ENCODE measurements at places on chromosomes 7 and 10. TPM values are rescaled to one million over a fixed set of nuclear protein-coding genes. Genes with fewer than 3 reads are reported as not detected.

- no peak for DNase-seq
Measured at GRCh38 chr7:4115941-4116610, 566.0 kb upstream of the FOXK1 start.

ITIH5 gene
- total RNA-seq = not detected

- no peak for DNase-seq
Measured at GRCh38 chr7:1681581-1681980, 11.5 kb downstream of the ELFN1 start.

GRCh38 chr10:123496375-123496774 lies 169.8 kb upstream of the GPR26 start:
- DNase-seq = no peak

- no peak for DNase-seq
Measured at GRCh38 chr10:132607491-132607890, 69.9 kb downstream of the INPP5A start.

KCNMA1 gene
- total RNA-seq = 3.8 TPM

GRCh38 chr10:74081192-74081803 lies 69.3 kb downstream of the AP3M1 start:
- peak; percentile 38 for DNase-seq

GRCh38 chr7:131455001-131455400 lies 101.4 kb downstream of the PODXL start:
- DNase-seq = no peak

FAM237B gene
- total RNA-seq = not detected

GRCh38 chr7:147279514-147279913 lies 1162.9 kb downstream of the CNTNAP2 start:
- no peak for DNase-seq

DNA sequence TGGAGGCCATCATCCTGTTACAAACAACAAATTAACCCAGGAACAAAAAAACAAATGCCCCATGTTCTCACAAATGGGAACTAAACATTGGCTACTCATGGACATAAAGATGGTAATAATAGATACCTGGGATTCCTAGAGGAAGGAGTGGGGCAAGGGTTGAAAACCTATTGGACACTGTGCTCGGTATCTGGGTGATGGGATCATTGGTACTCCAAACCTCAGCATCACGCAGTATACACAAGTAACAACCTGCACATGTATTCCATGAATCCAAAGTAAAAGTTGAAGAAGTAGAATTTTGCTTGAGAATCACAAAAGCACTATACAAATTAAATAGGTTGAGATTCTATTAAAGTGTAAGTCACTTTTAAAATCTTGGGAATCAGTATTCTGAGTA lies 16.7 kb downstream of the GHITM start:
- DNase-seq = no peak

- no peak for DNase-seq
Measured at GRCh38 chr7:71238581-71239295, 106.8 kb downstream of the GALNT17 start.

- no peak for DNase-seq
Measured at GRCh38 chr10:11819027-11819426, 4.1 kb upstream of the PROSER2 start.

SLC39A12 gene
- total RNA-seq = not detected

- no peak for DNase-seq
Measured at GRCh38 chr7:40482845-40483244, 348.0 kb downstream of the SUGCT start.

GRCh38 chr7:137994216-137994615 lies 7.7 kb downstream of the CREB3L2 start:
- no peak for DNase-seq

DNA sequence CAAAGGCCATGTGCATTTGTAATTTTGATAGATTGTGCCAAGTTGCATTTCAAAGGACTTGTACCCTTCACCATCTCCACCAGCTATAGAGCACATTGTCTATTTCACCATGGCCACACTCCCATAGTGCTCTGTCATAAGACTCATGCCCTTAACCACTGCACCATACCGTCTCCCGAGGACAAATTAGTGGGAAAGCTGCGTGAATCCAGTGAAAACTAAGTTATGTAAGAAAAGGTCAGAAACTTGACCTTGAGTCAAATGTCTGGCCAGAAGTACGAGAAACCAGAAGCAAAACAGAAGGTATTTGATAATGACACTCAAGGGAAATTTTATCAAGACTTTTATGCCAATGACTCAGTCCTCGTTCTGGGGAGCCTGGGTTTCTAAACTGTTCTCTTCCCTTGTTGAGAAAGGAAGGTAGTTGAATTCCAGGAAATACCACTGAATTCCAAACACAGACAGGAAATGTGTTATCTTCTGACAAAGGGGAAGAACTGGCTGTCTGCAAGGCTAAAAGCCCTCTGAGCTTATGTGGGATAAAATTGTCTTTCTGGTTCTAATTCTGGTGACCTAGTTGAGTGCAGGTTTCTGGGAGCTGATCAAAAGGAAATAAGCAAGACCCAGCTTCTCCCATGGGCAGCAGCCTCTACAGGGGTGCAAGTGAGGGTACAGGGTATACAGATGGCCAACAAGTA lies 49.7 kb downstream of the CDK1 start:
- DNase-seq = peak; percentile 23

- no peak for DNase-seq
Measured at GRCh38 chr7:134422008-134422407, 36.9 kb downstream of the AKR1B1 start.

GRCh38 chr7:148746135-148746534 lies 47.4 kb downstream of the CUL1 start:
- DNase-seq = no peak

CALD1 gene
- total RNA-seq = 445 TPM

GRCh38 chr10:70162892-70163201 lies 7.5 kb downstream of the SAR1A start:
- no peak for DNase-seq

GRCh38 chr7:128982105-128982504 lies 44.4 kb downstream of the IRF5 start:
- no peak for DNase-seq

DNA sequence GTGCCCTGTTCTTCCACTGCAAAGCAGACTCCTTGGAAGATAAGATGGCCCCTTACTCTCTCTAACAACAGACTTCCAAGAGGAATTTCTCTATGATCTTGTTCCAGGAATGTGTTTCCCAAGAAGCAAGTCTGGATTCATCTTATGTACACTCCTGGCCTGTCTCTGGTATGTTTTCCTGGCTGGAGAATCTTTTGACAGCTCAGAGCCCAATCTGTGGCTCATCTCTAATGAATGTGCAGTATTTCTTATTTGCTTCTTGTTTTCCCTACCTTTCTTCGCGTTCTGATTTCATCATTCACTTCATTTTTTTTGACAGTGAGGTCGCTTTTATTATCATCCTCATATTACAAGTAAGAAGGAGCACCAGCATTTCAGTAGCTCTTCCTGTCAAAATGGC lies 53.0 kb upstream of the PITRM1 start:
- peak; percentile 38 for DNase-seq

ZNF117 gene
- total RNA-seq = 6.2 TPM

- DNase-seq = no peak
Measured at GRCh38 chr10:70544431-70545340, 57.9 kb downstream of the PRF1 start.

DNA sequence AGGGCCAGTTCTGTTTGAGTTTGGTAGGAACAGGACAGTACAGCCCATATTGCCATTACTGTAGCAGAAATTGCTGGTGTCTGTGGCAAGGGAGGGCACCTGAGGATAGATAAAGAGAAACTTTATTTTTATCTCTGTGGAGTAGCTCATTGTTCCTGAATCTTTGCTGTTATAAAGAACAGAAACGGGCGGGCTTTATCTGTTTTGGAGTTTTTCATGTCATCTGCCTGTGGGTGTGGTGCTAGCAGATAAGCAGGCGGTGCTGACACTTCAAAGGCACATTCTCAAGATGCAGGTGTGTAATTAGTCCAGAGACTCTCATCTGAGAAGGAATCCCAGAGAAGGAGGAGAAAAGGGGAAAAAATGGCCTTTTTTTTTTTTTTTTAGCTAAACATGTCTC lies 11.5 kb downstream of the ZNF273 start:
- DNase-seq = no peak

ALDH18A1 gene
- 70.9 TPM for total RNA-seq

DNA sequence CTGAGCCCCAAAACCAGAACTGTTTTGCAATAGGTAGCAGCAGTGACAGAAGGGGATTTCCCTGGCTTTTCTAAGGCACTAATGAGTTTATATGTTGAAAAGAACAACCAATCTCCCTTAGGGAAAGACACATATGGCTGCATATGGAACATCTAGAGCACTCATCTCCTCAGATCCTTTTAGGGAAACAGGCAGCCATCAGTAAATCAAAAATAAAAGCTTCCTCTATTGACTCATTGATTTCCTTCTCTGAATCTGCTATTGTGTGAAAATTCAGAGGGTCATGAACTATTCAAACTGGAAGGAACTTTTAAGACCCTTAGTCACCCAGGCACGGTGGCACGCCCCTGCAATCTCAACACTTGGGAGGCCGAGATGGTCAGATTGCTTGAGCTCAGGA lies 110.9 kb upstream of the NANOS1 start:
- no peak for DNase-seq

DNA sequence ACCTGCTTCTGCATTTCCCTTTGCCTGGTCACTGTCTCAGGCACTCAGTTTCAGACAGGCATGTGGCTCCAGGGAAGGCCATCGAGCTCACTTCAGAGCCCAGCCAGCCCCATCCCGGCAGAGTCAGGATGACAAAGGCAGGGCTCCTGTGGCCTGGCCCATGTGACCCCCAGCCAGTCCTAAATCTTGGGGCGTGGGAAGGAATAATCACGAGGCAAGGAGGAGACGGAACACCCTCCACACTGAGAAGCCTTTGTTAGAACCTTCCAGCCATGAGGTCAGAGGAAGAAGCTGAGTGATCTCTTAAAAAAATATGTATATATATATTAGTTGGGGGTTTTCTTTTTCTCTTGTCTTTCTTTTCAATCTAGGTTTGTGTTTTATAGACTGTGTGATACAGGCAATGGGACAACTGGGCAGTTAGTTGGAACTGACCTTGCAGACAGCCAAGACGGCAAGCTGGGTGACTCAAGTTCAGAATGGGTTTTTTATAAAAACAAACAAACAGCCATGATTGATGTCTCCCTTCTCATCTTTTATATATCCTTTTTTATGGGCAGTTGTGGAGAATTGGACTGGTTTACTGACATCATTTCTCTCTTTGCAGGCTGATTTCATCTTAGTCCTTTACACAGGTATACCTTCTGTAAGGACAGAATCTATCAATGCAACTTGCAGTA lies 60.8 kb downstream of the CHN2 start:
- no peak for DNase-seq

WASL gene
- total RNA-seq = 26.3 TPM

- peak; percentile 92 for DNase-seq
Measured at GRCh38 chr10:11684717-11685645, 57.2 kb upstream of the ECHDC3 start.

DNA sequence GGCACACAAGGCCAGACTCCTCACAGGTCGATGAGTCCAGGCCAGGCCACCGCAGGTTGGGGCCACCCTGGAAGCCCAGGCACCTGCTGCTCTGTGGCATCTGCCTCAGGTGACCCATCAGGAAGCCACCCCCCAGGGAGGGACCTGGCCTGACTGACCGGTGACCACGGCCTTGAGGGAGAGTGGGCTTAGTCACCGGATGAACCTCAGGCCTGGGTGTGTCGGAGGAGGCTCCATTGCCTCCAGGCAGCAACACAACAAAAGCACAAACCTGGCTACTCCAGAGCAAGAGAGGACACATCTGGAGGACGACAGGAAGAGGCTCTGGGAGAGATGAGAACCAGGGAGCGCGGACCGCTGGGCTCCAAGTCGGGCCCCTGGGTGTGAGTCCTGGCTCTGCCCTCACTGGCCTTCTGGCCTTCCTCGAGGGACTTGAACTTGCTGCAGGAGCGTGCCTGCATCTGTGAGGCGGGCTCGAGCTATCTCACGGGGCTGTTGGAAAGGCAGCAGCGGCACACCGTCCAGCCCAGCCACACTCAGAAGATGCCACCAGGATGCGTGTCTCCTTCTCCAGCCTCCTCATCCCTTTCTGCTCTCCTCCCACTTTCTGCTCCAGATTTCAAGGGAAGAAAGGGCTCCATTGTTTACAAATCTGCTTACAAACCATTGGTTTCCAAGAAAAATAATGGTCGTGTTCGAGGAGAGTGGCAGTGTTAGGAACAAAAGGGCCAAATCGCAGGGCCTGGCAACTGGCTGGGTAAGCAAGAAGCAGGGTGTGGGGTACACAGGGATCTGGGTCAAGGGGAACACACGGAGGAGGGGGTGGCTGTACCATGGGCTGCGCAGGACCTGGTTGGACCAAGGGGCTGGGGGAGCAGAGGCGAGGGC lies 152.9 kb downstream of the ADAM12 start:
- no peak for DNase-seq

DNA sequence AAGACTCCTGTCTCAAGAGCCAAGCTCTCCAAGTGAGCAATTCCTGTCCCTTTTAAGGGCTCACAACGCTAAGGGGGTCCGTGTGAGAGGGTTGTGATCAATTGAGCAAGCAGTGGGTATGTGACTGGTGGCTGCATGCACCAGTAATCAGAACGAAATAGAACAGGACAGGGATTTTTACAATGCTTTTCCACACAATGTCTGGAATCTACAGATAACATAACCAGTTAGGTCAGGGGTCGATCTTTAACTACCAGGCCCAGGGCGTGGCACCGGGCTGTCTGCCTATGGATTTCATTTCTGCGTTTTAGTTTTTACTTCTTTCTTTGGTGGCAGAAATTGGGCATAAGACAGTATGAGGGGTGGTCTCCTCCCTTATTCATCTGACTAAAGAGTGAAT lies 54.9 kb upstream of the SP4 start:
- no peak for DNase-seq

CALHM3 gene
- not detected for total RNA-seq

DNA sequence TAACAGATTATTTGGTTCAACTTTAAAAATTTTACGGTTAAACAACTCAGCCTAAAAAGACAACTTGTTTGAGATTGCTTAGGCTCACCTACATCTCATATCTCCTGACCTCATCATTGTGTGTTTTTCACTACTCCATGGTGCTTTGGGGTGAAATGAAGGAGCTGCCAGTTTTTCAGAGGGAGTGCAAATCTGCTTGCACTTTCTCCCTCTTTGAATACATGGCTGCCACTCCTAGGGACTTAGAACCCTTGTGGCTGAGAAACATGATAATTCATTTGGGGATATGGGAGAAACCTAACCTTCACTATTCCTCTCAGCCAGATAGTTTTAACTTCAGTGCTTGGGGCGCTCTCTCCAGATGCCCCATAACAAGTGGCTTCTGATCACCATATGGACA lies 2.7 kb downstream of the CCSER2 start:
- DNase-seq = no peak

DNA sequence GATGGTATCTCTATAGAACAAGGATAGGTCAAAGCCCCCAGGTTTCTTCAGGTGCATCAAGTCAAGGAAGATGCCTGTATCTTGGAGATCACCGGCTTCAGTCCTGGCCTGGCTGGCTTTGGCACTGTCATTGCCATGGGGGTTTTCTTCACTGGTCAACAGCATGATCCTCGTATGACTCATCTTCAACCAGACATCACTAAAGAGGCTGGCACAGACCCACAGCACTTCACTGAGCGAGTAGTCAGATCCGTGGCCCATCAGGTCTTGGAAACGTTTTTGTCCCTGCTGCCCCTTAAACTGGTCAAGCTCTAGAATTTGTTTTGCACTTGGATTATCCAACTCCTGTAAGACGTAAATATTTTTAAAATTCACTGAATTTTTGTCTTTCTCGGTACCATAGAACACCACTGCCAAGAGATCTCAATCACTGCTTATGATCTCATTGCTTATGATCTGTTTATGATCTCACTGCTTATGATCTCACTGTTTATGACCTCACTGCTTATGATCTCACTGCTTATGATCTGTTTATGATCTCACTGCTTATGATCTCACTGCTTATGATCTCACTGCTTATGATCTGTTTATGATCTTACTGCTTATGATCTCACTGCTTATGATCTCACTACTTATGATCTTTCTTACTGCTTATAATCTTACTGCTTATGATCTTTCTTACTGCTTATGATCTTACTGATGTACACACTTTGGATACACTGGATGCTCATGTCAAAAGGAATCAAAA lies 135.2 kb downstream of the CYP26A1 start:
- DNase-seq = peak; percentile 27

Measured in mammary epithelial cell (primary cell).